DMS53 (cell line): ENCODE measurements at places on chromosomes 12 and 14.

- DNase-seq: no peak
Measured at GRCh38 chr12:94584377-94584776, 66.0 kb downstream of the TMCC3 start.

DNA sequence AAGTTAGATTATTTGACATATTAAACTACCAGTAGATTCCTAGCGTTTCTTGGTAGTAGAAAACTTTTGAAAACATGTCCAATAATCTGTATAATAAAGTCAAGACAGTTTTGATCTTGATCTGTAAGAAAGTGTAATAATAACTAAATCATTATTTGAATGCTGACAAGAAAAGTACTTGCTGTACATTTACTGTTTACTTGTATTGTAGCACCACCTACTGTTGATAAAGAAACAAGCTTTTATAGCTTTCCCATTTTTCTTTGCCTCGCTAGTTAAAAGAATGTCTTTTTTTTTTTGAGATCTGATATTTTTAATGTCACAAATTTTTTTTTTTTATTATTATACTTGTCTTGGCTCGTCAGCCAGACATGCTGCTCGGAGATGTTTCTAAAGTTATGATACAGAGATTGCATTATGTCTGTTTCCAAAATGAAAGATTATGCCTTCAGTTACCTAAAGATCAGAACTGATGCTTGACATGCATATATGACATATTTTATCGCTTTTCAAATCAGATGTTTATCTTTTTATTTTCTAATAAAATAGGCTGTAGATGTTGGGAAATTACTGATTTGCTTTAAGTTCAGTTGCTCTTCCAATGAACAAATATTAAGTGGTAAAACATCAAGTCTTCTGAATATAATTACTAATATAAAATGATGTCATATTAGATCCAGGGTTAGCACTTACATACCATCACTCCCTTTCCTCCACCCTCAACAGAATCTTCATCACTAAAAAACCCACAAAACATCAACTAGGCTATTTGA, 140.5 kb downstream of the AKAP6 start:
- peak; percentile 70 for DNase-seq

- peak; percentile 90 for DNase-seq
Measured at GRCh38 chr12:546920-547845, 87.4 kb downstream of the B4GALNT3 start.

GRCh38 chr12:47234576-47235141, 154.9 kb upstream of the AMIGO2 start:
- DNase-seq: peak; percentile 29

- DNase-seq: no peak
Measured at GRCh38 chr14:45680531-45680930, 427.5 kb upstream of the MIS18BP1 start.

- no peak for DNase-seq
Measured at GRCh38 chr14:100531152-100532121, 55.8 kb downstream of the BEGAIN start.

DNA sequence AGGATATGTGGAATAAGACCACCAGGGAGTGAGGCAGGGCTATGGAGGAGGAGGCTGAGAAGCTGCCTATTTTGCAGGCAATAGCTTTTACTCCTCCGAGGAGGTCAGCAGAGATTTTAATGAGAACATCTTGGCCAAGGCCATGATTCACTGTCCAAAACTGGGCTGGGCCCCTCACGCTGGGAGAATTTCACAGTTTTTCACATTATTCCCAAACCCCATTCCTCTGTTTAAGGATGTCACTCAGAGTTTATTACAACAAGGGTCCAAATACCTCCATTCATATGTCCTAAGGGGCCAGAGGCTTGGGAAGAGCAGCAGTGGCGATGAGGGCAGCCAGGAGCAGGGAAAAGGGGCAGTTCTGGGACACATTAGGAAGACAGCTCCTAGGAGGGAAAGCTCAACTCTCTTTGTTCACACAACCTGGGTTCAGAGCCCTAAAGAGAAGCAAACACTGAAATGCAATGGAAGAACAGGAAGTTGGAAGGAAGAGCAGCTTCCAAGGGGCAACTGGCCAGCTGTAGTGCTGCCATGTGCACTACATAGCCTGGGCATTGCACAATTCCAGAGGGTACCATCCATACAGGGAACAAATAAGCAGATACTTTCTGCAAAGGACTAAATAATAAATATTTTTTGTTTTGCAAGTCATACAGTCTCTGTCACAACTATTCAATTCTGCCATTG, 283.2 kb downstream of the NUAK1 start:
- no peak for DNase-seq
